ENCODE measurements at places on chromosomes 3 and 15.
A peak's percentile ranks its signal among the peaks of the same experiment; 100 is the strongest.

- DNase-seq: no peak
These were observed 30.4 kb upstream of the WWTR1 start for GRCh38 chr3:149688122-149688757.

DNA sequence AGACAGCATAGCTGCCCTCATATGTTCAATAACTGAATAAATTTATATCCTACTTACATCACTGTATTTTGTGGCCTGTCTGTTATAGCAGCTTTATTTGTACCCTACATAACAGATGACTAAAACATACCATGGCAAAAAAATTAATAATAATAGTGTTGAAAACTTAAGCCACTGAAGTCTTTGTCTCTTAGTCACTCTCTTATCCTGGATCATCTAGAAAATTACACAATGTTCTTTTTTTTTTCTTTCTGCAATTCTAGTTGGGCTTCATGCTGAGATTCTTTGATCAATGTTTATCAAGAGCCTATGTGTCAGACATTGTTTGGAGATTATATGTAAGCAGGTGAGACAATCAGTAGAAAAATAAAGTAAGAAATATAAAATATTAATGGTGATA lies 519.3 kb upstream of the ARPP21 start:
- no peak for DNase-seq

GRCh38 chr15:83644439-83644838 lies 9.5 kb upstream of the ADAMTSL3 start:
- DNase-seq: no peak

DNA sequence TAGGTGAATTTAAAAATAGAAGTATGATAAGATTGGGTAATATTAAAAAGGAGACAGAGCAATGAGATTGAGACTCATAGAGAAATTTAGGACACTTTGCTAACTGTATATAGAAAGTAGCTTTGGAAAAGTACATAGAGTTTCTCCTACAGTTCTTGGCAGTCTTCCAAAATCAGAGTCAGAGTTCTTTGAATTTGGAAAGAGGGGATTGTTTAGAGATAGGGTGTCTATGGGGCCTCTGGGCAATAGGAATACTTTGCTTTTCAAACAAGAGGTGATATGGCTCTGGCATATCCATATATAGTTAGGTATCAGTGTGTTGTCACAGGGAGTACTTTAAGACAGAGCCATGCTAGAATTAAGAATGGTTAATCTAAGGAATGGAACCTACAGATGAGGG lies 477.1 kb upstream of the KCNMB2 start:
- no peak for DNase-seq

- DNase-seq: no peak
These were observed 103.1 kb downstream of the LRIG1 start for GRCh38 chr3:66397745-66398144.

DNA sequence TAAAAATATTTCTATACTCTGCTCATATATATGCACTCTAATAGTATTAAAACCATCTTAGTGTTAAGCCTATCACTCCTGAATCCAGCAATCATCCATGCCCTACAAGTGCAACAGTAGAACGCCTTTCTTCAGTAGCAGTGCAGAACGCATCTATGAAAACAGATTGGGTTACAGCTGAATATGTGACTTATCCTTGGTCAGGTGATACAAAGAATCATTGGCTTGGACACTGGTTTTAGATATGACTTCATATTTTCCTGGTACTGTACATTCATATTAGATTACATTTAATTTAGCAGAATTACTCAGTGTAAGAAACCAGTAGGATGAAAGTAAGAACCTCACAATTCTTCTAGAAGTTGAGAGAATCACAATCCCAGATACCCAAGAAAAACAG lies 43.3 kb downstream of the ZNF106 start:
- DNase-seq: no peak

DNA sequence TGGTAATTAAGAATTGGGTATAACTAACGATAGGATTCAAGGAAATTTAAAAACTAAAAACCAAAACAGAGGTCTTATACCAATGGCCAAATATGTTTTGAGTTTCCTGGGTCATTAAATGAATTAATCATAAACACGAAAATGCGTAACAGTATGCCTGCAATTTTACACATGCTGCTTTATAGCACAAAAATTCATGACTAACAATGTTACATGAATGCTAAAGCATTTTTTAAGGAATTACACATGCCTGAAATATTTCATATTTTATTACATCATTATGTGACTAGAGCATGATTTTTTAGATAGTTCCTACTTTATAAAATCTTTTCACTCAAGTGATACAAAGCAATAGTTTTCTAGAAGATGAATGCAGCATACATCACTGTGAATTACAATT lies 74.7 kb downstream of the ZNF148 start:
- DNase-seq: no peak

- DNase-seq: no peak
These were observed 132.4 kb downstream of the FHIT start for GRCh38 chr3:61118830-61119229.

GRCh38 chr3:189237526-189237925 lies 65.8 kb downstream of the TPRG1 start:
- DNase-seq: no peak

DNA sequence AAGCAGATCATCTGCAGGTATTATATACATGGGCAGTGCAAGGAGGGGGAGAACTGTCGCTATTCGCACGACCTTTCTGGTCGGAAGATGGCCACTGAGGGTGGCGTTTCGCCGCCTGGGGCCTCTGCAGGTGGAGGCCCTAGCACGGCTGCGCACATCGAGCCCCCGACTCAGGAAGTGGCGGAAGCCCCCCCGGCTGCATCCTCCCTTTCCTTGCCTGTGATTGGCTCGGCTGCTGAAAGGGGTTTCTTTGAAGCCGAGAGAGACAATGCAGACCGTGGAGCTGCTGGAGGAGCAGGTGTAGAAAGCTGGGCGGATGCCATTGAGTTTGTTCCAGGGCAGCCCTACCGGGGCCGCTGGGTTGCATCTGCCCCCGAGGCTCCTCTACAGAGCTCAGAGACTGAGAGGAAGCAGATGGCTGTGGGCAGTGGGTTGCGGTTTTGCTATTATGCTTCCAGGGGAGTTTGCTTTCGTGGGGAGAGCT lies 639 bp downstream of the MKRN3 start:
- DNase-seq: no peak

DNA sequence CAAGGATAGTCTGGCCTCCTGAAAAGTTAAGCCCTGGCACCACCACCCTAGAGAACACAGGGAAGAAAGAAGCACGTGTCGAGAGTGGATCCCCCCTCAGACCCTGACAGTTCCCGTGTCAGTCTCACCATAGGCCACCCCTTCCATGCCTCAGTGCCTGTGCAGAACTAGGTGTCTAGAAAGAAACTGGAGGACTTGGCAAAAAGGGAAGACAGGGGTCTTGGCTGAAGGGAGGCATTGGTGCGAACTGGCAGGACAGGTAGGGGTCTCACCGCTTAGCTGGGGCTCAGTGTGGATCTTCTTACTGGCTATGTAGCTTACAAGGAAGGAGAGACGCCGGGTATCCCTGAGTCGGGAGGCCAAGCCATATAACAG lies 518 bp downstream of the QARS1 start:
- DNase-seq: no peak

DNA sequence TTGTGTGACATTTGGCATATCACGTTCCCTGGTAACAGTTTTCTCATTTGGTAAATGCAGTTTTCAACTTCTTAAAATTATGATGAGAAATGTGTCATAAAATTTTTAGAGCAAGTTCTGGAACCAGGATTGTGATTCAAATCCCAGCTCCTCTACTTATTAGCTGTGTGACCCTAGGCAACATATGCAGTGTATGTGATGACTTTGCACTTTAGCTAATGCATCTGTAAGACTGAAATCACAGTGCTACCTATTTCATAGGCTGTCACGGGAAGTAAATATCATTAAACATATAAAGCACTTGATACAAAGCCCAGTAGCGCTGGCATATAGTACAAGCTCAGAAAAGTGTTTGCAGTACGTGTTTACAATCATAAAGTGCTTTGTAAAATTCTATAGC lies 419.4 kb downstream of the GRM7 start:
- no peak for DNase-seq

- DNase-seq: no peak
These were observed 11.3 kb downstream of the CGNL1 start for GRCh38 chr15:57387564-57388076.

DNA sequence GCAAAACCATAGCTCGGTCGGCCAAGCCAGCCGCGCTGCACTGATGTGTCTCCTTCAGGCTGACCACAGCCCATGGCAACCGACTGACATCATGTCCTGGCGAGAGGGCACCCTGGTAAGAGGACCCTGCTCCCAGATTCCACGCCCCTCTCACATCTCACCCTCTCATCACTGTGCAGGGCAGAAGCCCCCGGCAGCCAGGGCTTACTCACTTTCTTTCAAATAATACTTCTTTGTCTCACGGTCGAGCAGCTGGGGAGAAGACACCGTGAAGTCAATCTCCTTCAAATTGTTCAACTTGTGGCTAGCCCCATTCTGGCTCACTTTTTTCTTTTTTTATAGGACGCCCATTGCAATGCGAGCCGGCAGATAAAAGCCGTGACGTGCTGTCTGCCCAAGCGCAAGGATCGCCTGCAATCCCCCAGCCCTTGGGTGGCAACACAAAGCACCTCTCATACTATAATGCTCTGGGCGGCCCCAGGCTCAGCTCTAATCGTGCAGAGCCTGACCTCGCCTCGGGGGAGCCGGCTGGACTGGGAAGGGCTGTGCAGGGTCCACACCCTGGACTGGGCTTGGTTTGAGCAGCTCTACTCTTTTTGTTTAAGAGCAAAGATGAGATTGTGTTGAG lies 33.6 kb downstream of the VGLL4 start:
- peak; percentile 59 for DNase-seq

- peak; percentile 29 for DNase-seq
These were observed 74.2 kb upstream of the BHLHE40 start for GRCh38 chr3:4904811-4905695.

DNA sequence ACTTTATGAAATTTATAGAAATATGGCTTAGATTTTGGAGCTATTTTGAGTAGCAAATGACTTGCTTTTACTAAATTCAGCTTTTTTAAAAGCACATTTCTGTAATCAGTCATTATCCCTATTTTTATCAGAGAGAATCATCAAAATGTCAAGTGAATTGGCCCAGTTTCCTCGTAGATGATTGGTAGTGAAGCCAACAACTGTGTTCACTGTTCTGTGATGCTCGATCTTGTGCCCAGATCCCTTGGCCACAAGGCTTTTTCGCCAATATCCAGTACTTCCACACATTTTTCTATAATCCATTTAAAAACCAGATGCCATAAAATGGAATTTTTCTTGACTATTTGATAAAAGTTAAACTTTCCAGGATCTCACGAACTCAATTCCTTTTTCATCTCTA lies 336.5 kb downstream of the ZNF385D start:
- DNase-seq: no peak

DNA sequence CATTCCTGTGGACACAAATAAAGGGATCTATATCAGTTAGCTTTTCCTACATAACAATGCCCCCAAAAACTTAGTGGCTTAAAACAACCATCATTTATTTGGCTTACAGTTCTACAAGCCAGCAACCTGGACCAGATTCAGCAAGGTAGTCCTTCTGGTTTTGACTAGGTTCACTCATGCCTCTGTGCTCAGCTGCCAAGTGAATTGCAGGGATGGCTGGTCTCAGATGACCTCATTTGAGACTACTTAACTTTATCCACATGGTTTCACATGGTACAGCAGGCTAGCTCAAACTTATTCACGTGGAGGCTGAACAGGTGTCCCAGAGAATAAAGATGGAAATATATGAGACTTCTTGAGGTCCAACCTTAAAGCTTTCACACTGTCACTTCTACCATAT lies 119.3 kb upstream of the BFSP2 start:
- DNase-seq: no peak

DNA sequence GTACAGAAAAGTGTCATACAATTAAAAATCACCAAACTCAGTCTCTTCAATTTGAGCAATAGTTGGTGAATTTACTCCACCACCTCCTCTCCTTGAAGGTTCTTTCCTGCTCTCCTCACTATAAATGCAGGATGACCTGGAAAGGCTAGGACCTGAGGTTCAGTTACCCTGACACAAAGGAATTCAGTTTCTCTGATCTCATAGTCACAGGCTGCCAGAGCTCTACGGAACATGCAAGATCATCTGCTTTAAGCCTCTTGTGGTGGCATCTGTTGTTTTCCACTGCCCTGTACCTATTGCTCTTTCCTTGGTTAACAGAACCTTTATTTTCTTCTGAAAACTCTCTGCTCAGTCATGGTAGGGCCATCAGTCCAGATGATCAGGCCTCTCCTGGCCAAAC lies 4.9 kb upstream of the TP63 start:
- DNase-seq: no peak

GRCh38 chr3:7062714-7063113 lies 201.8 kb downstream of the GRM7 start:
- no peak for DNase-seq

DNA sequence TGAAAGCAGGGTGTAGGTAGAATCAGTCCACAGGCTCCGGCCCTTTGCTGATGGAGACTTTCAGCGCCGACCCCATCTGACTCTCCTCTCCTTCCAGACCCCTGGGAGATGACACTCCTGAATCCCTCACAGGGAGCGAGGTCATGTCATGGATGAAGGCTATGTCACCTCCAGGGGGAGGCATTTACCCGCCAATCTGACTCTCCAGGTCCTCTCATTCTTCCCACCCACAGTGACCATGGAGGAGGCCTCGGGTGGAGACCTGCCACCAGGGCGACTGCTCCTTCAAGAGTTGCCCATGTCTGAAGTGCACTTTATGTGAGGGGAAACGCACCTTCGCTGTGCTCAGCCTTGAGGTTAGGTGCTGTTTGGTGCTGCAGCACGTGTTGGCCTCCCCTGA lies 112.7 kb downstream of the KLF13 start:
- peak; percentile 73 for DNase-seq

GRCh38 chr3:157148196-157148889 lies 11.6 kb downstream of the CCNL1 start:
- no peak for DNase-seq

- peak; percentile 87 for DNase-seq
These were observed 41.4 kb upstream of the UMPS start for GRCh38 chr3:124688581-124689454.

GRCh38 chr3:159788291-159788690 lies 200.3 kb upstream of the IL12A start:
- DNase-seq: no peak

DNA sequence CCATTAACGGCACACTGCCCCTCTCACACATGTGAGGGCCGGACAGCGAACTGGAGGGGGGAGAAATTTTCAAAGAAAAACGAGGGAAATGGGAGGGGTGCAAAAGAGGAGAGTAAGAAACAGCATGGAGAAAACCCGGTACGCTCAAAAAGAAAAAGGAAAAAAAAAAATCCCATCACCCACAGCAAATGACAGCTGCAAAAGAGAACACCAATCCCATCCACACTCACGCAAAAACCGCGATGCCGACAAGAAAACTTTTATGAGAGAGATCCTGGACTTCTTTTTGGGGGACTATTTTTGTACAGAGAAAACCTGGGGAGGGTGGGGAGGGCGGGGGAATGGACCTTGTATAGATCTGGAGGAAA lies 1.5 kb downstream of the SOX2 start:
- no peak for DNase-seq

DNA sequence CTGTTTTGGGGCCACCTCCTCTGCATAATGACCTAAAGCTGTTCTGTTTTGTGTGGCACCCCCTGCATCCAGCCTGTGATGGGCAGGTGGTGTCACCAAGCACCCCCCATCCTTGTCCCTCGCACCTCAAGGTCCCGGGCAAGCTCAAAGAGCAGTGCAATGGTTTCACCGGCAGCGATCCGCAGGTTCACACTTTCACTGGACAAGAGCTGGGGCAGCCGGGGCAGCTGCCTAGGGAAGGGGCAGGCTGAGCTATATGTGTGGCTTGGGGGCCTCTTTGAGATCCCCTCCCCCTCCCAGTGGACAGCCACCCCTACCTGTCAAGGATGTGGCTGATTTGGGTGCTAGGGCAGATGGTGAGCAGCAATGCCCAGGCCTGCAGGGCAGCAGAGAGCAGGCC lies 3.1 kb downstream of the IFRD2 start:
- no peak for DNase-seq
